ENCODE measurements at places on chromosomes 11 and 22.

DNA sequence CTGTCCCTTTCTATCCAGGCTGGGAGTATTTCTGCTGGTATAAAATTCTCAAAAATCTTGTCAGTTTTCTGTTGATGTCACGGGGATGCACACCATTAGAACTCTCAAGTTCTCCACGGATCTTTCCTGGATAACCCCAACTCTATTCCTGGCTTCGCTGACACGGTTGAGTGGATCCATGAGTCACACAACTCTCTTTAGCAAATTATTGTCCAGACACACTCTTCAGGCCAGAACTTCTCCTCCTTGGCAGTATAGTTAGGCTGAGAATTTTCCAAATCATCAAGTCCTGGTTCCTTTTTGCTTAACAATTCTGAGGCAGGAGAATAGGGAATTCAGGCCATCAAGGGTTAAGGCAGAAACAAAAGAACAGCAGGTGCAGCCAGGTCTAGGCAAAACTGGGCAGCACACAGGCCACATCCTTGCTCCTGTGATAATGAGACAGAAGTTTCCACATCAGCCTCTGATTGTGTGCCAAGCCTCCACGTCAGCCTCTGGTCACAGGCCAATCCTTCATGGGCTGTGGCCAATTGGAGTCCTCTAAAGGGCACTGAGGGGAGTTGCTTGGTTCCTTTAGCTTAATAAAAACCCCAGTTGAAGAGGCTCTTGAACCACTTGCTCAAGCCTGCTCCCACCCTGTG is 5.7 kb upstream of the ACAT1 start:
- no peak for DNase-seq

- DNase-seq = no peak
Observed at GRCh38 chr11:102465696-102466095, 13.1 kb upstream of the TMEM123 start.

- no peak for DNase-seq
Observed at GRCh38 chr22:20114506-20115475, 1.1 kb upstream of the RANBP1 start.

GRCh38 chr11:43920598-43921419 is 21.6 kb upstream of the C11orf96 start:
- DNase-seq = no peak

DNA sequence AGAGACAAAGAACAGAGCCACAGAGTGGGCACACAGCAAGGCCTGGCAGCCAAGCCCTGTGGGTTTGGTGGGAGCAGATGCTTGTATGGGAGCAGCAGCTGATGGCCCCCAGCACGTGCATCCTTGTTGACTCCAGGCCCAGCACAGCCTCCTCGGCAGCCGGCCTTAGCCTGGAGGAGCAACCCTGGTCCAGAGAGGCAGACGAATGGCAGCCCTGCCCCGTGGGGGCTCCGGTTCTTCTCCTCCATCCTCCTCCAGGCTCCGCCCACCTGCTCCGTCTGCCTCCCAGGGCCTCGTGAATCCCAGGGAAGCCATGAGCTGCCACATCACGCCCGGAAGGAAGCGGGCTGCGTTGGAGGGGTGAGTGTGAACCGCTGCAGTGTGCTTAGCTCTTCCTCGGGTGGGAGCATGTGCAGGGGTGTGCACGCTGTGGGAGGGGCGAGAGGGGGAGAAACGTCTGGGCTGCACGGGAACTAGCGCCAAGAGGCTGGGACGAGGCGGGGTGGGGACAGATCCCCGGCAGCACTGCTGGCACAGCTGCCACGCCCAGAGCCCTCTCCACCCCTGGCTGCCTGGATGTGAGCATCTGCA is 36.3 kb upstream of the JAM3 start:
- DNase-seq = no peak

GRCh38 chr22:22703203-22703570 is 58.8 kb downstream of the GGTLC2 start:
- DNase-seq = no peak

DNA sequence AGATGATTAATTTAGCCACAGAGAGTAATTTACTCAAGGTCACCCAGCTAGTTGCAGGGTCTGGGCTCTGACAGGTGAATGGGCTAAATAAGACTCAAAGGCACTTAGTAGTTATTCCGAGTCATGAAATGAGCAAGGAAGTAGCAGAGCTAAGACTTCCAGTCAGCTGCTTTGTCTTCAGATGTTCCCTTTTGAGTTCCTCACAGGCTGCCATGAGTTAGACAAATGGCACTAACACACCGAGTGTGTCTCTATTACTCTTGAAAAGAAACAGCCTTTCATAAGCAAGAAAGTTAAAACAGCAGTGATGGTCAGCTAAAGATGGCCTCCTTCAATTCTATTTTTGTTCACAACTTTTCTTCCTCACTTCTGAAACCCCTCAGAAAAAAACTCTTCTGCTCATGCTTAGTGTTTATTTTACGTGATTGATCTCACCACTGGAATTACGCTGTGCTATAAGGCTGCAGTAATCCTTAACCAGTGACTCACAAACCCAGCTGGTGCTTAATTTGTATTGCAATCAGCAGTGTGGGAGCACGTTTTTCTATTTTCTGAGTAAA is 389.1 kb downstream of the AASDHPPT start:
- no peak for DNase-seq

DNA sequence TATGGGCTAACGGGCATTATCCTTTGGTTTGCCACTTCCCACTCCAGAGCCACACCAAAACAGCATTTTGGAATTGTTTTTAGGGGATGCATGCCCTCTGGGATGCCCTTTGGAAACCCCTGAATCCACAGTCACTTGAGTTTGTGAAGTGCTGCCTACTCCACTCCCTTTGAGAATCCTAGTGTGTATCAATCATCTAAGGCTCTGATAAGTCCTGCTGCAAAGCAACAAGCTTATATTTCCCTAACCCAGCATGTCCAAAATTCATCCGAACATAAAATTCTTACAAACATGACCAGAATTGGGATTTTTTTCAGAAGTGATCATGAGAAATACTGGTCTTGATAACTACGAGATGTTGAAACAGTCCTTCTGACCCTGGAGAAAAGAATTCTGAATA is 387.9 kb downstream of the MN1 start:
- DNase-seq = no peak

GRCh38 chr11:101498891-101499290 is 84.9 kb downstream of the TRPC6 start:
- DNase-seq = no peak

GRCh38 chr11:33643167-33643824 is 57.3 kb downstream of the C11orf91 start:
- DNase-seq = no peak

DNA sequence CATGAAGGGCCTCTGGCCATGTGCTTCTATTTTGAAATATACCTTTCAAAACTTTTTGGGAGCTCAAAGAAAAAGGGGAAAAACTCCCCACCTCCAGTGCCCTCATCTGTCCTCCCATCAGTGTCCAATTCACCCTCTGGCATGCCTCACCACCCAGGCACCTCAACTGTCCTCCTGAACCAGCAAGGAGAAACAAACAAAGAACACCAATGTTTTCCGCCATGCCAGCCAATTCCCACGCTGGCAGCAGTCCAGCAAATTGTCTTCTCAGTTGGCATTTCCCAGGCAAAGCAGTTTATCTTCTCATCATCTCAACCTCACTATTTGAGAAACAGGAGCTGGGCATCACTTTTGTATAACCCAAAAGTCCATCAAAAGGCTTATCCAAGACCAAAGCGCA is 496.9 kb downstream of the SOX6 start:
- DNase-seq = no peak

DNA sequence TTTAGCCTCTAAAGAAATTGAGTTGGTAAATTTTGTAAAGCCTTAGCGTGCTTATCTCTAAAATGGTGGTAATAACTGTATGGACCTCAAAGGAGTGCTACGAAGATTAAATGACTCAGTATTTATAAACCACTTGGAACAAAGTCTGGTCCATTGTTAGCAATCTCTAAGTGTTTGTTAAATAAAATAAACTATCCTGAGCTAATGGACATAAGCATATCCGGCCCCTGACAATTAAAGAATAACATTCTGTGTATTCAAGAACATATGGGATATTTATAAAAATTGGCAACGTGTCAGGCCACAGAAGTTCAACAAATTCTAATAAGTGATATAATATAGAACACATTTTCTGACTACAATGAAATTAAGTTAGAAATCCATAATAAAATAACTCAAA is 71.0 kb downstream of the MYEOV start:
- DNase-seq = no peak

DNA sequence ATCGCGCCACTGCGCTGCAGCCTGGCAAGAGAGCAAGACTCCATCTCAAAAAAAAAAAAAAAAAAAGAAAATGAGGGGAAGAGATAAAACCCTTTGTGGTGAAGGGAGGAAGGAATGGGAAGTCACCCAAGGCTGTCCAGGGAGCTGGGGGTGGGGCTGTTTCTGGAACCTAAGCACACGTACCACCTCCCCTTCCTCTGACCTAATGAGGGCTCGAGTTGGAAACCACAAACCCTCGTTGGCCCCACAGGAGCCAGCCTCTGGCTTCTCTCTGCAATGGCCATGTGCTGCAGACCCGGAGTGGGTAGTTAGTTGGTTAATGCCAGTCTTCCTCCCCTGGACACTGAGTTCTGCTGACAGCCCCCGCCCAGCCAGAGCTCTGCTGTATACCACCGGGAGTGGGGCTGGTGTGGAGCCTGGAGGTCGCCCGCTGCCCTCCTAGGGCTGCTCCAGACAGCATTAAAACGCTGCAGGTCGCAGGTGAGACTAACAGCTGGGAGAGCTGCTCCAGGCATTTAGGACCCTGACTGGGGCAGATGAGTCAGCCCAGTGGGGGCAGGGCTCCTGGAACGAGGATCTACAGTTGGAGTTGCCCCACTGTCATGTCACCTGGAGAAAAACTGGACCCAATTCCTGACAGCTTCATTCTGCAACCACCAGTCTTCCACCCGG is at the start of gene LGALS12:
Gene LGALS12, plus strand, starts transcription at position 228 of the 672 bp plus-strand sequence. Its CDS starts 375 bp downstream, at position 603.
- DNase-seq = no peak

- DNase-seq = no peak
Observed at GRCh38 chr11:10881892-10882291, 24.0 kb upstream of the ZBED5 start.

DNA sequence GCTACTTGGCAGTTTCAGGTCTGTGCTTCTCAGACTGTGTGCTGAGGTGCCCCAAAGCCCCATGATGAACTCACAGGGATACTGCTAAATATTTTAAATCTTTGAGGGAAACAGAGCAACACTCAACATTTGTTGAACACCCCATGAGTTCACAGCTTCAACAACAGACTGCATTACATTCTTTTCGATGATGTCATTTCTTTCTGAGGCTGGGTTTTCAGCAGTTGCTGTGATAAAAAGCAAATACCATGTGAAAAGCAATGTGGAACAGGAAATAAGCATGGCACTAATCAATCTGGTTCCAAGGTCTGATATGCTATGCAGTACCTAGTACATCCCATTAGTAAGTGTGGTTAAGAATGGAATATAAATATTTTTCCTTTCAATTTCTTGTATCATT is 82.7 kb downstream of the RPL27A start:
- no peak for DNase-seq

- no peak for DNase-seq
Observed at GRCh38 chr11:27277843-27278242, 85.2 kb downstream of the CCDC34 start.

Measured in HEK293T (cell line).